Subcutaneous adipose tissue (tissue), 4 donors: ENCODE measurements at places on chromosomes 7 and 10. TPM values are rescaled to one million over a fixed set of nuclear protein-coding genes. Genes with fewer than 3 reads are reported as not detected.

RP9 gene
- 8.7 TPM for total RNA-seq

LRRN3 gene
- 3.4 TPM for total RNA-seq

STEAP4 gene
- total RNA-seq: 87.1 TPM

GTF2IRD2 gene
- 35.2 TPM for total RNA-seq

PTPN20 gene
- total RNA-seq: 1.1 TPM

HUS1 gene
- total RNA-seq: 51.8 TPM

TRIM50 gene
- 1.8 TPM for total RNA-seq

EPO gene
- not detected for total RNA-seq

ARMH3 gene
- total RNA-seq: 17.4 TPM

RNF133 gene
- total RNA-seq: 2.4 TPM

ANKIB1 gene
- 36.9 TPM for total RNA-seq

ZNF239 gene
- 3.6 TPM for total RNA-seq

CCDC3 gene
- total RNA-seq: 39.1 TPM

IFIT2 gene
- 9.4 TPM for total RNA-seq

CYP17A1 gene
- total RNA-seq: not detected

PNLIPRP3 gene
- total RNA-seq: 1.5 TPM
